ENCODE measurements at places on chromosomes 13 and 19.

DNA sequence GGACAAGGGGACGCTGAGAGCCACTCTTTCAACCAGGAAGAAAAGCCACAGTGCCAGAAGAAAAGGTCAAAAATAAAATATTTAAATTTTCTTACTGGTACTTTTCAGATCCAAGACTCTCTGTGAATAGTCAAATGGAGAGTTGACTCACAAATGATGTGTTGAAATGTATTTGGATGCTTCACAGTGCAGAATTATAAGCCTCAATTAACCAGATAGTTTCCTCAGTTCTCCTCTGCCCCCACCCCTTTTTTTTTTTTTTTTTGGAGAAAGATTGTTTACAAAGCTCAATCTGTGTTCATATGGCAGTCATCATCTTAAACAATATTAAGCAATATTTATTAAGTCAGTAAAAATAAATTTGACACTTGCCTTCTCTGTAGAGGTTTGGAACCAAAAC lies 470.8 kb downstream of the FGF9 start:
- DNase-seq = no peak

- no peak for DNase-seq
These were observed 14.4 kb downstream of the BICRA start for GRCh38 chr19:47623151-47623920.

- no peak for DNase-seq
These were observed 298.6 kb downstream of the DCLK1 start for GRCh38 chr13:35832551-35832950.

DNA sequence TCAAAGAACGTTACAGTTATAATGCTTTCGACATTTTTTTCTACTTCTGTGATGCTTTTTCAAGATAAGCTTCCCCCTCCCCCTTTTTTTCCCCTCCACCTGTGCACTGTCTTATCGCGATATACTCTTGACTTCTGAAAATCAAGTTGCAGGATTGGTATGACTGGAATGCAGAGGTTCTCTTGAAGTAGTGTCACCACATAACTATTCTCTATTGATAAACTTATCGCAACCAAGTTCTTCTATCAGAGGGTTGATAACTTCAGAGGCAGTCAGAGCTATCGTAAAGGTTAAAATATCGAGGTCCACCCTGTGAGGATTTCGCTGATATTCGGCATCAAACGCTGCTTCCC lies 820 bp downstream of the EID2 start:
- DNase-seq = no peak

DNA sequence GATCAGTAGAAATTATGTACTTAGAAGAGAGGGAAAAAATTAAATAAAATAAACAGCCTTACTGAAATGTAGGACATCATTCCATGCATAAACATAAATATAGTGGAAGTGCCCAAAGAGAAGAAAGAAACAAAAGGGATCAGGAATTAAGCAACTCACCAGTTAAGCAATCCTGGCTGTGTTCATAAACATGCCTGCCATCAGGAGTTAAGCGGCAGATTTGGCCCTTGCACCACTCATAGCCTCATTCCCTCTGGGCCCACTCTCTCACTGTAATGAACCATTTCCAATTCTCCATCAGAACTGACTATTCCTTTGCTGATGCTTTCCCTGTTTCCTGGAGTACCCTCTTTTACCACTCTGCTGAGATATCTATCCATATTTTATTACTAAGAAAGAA lies 281.4 kb downstream of the LHFPL6 start:
- DNase-seq = no peak

GRCh38 chr19:5292453-5292821 lies 48.2 kb downstream of the PTPRS start:
- DNase-seq = no peak

DNA sequence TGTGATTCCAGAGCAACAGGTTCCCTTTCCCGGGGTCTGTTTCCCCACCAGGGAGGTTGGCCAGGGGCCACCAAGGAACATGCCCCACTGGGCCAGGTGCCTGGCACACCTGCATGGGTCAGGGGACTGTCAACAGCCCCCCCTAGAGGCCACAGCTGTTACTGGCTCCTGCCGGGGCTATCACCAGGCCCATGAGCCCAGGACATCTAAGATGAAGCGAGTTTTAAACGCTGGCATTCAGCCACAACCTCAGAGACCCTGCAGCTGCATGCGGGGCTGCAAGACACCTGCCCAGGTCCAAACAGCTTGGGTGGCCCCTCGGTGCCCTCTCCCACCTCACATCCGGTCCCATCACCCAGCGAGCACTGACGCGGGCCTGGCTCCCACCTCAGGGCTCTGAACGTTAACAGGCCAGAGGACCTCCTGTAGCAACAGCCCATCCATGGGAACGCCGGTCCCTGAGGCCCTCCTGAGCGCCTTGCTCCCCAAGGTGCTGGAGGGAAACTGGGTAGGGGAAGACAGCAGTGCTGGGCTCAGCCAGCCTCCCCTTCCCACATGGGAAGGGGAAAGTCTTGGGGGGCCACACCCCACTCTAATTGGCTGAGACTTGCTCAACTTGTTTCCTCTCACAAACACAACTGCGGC lies 12.0 kb downstream of the KHSRP start:
- no peak for DNase-seq

DNA sequence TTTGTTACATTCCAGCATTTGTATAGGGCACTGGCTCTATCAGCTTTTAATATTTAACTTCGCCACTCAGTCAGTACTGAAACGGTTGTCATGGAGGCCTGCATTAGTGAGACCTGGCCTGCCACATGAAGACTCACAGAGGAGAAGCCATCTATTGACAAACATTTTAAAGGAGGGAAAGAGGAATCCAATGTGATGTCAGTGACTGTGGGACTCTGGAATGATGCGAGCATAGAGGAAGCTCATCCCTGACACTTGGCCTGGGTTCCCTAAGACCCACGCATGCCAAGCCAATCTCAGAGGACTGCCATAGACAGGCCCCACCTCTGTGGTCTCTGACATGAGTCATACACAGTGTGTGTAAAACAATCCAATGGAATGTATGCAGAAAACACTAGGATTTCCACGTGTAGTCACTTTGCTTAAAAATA lies 7.9 kb upstream of the DPY19L3 start:
- no peak for DNase-seq

DNA sequence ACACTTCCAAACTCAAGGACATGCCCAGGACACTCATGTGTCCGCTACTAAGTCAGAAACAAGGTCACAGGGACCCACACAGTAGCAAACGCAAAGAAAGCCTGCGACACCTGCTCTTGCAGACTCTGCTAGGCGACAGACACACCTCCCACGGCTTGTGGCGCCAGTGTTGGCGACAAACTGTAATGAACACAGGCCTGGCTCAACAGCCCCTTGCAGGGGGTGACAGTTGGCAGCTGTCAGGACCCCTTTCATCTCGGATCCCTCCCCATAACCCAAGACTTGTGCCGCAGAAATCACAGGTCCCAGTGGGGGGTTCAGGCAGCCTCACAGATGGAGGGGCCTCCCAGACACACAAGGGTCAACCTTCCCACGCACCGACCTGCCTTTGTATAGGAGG lies 364 bp downstream of the CKM start:
- no peak for DNase-seq

GRCh38 chr13:86684402-86684801 lies 885.2 kb upstream of the SLITRK6 start:
- no peak for DNase-seq

- DNase-seq = no peak
These were observed 445.6 kb downstream of the KCTD12 start for GRCh38 chr13:76440568-76440967.

- DNase-seq = no peak
These were observed 7.3 kb upstream of the MEDAG start for GRCh38 chr13:30898678-30899241.

- DNase-seq = no peak
These were observed 21.0 kb upstream of the DPP9 start for GRCh38 chr19:4744451-4745174.

- DNase-seq = no peak
These were observed 98.2 kb upstream of the C1QTNF9B start for GRCh38 chr13:23995283-23996073.

- DNase-seq = no peak
These were observed 236.4 kb upstream of the SGCG start for GRCh38 chr13:22944378-22944777.

DNA sequence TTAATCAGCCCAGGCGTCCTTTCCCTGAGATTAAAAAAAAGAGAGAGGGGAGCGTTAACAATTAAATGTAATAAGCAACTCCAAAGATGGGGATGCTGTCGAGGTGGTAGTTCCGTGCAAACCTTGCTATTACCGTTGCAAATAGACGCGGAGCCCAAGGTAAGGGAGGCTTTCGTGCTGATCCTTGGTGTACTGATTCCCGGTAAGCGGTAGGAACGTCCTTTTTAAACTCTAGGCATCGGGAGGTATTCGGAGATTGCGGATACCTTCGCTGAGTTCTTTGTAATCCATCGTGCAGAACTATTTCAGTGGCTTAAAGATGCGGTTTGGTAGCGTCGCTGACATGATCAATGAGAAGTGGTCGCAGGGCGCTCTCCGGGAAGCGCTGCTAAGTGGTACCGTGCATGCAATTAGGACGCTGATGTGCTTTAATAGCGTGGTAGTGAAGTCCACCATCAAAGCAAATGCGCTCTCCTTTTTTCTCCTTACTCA lies 3.1 kb downstream of the SLITRK5 start:
- no peak for DNase-seq
